Activated CD8-positive, alpha-beta memory T cell treated with anti-CD3 and anti-CD28 coated beads for 24 hours (primary cell): ENCODE measurements at places on chromosomes 3 and 15.

DNA sequence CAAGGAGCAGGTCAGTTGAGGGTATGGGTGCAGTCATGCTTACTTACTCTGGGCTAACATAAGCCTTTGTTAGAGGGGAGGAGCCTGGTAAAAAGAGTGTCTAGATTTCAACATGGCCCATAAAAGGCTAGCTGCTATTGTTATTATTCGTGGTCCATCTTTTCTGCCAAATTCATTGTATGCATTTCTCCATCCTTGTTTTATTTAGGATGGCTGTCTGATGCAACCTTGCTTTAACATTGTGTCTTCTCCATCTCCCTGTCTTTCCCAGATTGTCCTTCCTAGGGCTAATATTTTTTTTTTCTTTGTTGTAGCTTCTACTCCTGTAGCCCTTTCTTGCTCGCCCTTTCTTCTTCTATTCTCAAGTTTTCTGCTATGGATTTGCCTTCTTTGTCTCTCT lies 12.6 kb downstream of the RBMS3 start:
- DNase-seq = no peak

DNA sequence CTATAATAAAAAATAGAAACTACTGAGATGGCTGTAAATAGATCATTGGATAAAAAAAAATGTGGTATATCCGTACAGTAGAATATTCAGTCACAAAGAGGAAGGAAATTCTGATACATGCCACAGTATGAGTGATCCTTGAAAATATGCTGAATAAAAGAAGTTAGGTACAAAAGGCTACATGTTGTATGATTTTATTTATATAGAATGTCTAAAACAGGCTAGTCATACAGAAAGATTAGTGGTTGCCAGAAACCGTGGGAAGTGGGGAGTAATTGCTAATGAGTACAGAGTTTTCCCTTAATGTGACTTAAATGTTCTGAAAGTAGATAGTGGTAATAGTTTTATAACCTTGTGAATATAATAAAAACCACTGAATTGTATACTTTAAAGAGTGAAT lies 24.9 kb upstream of the FAH start:
- DNase-seq = no peak

DNA sequence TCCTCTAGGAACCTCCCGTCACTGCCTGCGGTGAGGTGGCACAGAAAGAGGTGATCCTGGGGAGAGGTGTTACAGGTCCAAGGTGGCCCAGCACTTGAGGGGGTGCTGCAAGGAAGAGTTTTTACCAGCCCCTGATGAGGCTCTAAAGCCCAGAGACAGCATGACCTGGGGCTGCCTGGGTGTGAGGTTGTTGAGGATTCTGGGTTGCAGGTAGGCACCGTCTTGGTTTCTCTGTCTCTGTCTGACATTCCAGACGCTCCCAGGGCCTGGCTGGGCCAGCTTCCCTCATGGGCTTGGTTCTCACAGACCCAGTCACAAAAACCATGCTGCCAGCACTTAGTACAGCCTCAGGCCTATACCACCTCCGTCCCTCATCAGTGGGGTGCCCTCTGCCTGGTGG lies 31.1 kb downstream of the DNAJB8 start:
- no peak for DNase-seq

DNA sequence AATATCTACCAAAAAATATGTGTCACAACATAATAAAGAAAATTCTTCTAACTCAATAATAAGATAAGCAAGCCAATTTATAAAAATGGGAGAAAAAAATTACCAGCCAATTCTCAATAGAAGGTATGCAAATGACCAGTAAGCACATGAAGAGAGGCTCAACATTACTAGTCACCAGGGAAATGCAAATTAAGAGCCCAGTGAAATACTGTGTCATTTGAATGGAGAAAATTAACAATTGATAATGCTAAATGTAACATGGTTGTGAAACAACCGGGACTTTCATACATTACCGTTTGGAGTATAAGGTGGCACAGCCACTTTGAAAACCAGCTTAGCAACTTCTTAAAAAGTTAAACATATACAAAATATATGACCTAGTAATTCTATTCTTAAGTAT lies 460.7 kb downstream of the IGSF11 start:
- no peak for DNase-seq

DNA sequence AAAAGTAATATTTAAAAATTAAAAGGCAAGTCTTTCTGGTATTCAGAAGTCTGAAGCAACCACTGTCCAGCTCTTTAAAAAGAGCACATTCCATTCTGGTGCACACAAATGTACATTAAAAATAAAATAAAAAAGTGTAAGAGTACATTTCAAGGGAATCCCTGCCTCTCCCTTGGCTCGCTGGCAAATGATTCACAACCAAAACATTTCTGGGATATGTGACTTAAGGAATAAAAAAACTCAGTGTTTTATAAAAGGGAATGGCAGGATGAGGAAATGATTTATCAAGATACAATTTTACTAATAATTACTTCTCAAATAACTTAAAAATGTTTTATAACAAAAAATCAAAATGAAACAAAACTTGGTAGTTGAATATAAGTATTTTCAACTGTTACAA lies 23.8 kb upstream of the ANXA2 start:
- DNase-seq = no peak

DNA sequence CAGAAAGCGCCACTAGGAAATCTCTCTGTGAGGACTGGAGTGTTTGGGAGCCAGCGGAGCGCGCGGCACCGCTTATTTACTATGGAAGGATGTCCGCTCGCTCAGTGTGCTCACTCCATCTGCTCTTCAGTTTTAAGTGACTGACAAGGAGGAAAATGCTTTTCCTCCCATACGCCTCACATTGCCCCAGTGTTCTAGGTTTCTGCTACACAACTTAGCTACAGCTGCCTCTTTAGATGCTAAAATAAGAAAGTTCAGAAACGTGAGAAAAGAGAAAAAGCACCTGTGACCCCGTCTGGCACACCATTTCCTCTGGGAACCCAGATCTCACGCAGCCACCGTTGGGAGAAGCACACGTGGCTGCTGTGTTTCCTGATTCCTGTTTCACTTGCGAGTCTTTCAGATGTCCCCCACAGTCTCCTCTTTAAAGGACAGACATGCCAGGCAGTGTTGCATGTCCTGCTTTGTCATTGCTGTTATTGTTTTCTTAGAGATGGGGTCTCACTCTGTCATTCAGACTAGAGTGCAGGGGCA lies 11.7 kb upstream of the MUSTN1 start:
- DNase-seq = no peak

GRCh38 chr3:86771741-86772512 lies 219.0 kb downstream of the VGLL3 start:
- DNase-seq = no peak

- no peak for DNase-seq
Measured at GRCh38 chr3:45607790-45608189, 13.2 kb downstream of the LIMD1 start.

- no peak for DNase-seq
Measured at GRCh38 chr3:12501360-12502020, 17.2 kb downstream of the TSEN2 start.

GRCh38 chr3:138846262-138846791 lies 11.6 kb upstream of the PIK3CB start:
- DNase-seq = no peak

- DNase-seq = no peak
Measured at GRCh38 chr3:17640466-17640865, 102.0 kb downstream of the TBC1D5 start.

- DNase-seq = no peak
Measured at GRCh38 chr3:72213296-72214065, 428.5 kb upstream of the PROK2 start.

DNA sequence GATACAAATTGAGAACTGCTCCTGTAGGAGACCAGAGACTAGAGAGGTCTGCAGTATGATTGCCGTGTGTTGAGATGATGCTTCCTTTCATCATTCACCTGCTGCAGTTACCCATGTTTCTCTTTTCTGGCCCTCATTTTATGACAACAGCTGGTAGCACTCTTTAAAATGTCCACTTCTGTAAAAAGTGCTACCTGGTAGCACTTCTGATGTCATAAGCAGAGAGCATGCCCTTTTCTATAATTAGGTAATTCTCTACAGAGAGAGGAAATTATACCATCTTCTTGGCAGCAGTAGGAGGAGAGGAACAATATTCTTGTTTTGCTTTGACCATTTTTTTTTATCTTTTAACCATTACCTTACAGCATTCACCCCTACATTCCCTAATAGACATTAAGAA lies 123.8 kb downstream of the PPM1L start:
- DNase-seq = no peak

DNA sequence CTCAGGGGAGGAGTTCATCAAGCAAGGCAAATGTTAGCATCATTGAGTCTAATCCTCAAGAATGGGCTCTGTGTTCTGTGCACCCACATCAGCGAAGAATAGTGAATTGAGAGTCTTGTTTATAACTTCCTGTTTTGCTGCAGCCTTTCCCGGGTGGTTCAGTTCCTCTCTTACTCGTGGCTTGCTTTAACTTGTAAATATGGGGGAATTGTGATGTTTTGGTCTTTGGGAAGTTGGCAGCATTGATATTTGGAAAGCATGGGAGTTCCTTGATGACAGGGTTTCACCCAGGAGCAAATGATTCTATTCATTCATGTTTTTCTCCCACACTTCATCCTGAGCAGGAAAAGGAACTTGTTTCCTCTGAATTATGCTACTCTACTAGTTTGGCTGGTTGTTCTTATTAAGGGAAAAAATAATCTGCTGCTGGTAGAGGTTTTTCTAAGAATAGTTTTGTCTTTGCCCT lies 40.4 kb downstream of the GPD1L start:
- DNase-seq = no peak

DNA sequence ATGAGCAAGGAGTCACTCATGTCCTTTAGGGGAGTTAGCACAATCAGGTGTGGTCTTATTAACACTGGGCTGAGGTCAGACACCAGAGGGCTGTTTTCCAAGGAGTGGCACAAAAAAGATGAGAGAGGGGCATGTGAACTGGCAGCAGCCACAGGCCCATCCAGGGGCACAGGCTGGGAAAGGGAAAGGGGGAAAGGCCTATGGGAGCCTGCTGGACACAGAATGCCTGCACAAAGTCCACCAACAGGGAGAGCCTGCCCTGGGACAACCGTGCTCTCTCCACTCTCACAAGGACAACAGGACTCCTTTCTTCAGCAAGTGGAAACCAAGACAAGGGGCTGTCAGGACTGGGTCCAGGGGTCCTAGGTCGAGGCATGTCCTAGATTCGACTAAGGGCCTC lies 109.6 kb downstream of the ADCY5 start:
- no peak for DNase-seq

DNA sequence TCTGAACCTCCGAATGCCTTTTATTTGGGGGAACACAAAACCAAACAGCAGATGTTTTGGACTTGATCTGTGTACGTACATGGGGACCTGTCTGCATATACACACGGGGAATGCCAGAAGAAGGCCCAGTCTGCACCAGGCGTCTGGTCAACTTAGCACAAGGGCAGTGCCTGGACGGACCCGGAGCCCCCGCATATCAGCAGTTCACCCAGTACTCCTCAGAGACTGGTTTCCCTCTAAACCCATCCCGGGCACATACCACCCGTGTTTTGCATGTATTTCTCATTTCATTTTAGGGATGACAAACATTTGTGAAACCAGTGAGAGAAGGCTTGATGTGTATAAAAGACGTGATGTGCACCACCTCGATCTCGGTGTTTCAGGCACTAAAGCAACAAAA lies 49.7 kb downstream of the KLHL25 start:
- DNase-seq = peak; percentile 38

GRCh38 chr15:51307811-51308210 lies 30.6 kb downstream of the CYP19A1 start:
- no peak for DNase-seq

GRCh38 chr3:14141144-14141543 lies 16.3 kb downstream of the TMEM43 start:
- no peak for DNase-seq

GRCh38 chr3:111892070-111892469 lies 33.0 kb downstream of the PHLDB2 start:
- no peak for DNase-seq

DNA sequence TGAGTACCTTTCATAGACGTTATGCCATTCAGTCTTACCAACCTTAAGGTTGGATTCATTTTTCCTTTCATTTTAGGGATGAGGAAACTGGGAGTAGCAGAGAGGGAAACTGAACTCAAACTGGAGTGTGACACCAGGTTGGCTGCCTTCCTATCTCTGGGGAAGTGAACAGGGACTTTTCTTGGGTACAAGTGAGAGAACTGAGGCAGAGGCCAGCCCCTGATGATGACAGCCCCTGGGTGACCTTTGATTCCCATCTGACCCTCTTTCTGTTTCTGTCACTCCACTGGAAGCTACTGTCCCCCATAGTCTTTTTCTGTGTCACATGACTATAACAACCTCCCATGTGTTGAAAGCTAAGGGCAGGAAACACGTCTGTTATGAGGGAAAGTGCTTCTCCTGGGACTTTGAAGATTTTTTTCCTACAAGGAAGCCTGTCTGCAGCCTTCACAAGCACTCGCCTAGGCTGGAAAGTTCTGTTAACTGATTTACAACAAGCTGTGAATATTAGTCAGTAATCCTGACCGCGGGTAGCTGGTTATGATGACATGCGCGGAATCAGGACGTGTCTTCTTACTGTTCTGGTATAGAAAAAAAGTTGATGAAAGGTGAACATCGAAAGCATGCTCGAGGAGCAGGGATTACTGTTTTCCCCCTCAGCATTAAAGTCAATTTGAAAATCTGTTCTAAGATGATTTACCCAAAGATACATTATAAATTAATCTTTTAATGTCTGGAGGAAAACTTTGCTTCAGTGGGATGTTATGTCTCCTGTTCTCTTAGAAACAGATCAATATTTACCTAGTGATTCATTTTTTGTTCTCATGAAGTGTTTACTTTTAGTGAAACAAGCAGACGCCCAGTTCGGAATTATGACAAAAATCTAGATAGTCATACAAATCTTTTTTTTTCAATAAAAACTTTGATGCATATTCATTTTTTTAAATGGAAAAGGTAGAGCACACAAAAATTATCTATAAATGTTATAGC lies 31.5 kb downstream of the ABHD2 start:
- no peak for DNase-seq

- DNase-seq = no peak
Measured at GRCh38 chr15:60118146-60118545, 114.0 kb downstream of the FOXB1 start.

- DNase-seq = no peak
Measured at GRCh38 chr3:110414855-110415254, 656.8 kb upstream of the NECTIN3 start.

DNA sequence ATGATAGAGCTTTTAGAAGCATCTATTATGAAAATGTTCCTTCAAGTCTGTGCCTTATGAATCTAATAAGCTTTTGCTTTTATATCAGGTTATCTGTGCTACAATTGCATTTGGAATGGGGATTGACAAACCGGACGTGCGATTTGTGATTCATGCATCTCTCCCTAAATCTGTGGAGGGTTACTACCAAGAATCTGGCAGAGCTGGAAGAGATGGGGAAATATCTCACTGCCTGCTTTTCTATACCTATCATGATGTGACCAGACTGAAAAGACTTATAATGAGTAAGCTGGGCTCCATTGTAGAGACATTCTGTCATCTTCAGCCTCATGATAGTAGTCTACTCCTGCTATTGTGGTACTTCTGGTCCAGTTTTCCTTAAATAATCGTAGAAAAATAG lies 73.4 kb downstream of the BLM start:
- DNase-seq = no peak

DNA sequence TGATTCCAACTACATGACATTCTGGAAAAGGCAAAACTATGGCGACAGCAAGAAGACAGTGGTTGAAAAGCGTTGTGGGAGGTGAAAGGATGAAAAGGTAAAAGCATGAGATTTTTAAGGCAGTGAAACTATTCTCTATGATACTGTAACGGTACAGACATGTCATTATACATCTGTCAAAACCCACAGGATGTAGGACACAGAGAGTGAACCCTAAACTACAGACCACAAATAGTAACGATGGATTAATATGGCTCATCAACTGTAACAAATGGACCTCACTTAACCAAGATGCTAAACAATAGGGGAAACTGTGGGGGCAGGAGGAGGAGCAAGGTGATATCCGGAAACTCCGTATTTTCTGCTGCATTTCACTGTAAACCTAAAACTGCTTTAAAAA lies 39.1 kb downstream of the MYO9A start:
- DNase-seq = no peak
